ENCODE measurements at places on chromosomes 5 and 9.

- no peak for DNase-seq
These were observed 65.8 kb downstream of the C5orf15 start for GRCh38 chr5:133902511-133903118.

DNA sequence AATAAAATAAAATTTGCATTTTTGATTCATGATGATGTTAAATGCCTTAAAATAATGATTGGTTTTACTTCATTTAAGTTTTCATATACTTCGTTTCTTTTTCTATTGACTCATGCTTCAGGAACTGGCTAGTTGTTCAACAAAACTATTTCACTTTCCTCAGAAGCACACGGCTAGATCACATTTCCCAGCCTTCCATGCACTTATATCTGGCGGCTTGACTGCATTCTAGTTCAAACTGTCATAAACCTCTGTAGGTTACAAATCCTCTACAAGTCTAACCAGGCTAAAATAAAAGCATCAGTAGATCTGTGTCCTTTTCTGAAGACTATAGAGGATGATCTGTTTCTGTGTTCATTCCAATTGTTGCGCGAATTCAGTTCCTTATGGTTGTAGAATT, 46.3 kb upstream of the CNTLN start:
- DNase-seq = no peak

DNA sequence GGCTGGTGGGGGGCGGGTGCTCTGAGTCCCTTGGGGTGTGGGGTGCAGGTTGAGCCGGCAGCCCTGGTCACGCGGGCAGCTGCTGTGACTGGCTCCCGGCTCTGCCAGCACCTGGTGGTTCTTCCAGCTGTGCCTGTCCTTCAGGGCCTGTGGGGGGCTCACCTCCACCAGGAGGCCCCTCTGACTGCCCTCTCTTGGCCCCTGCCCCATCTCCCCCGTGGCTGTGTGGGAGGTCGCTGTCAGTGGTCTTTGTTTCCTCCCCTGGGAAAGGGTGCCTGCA, 3.3 kb downstream of the RXRA start:
- no peak for DNase-seq

GRCh38 chr5:78547731-78548615, 100.6 kb downstream of the LHFPL2 start:
- no peak for DNase-seq

DNA sequence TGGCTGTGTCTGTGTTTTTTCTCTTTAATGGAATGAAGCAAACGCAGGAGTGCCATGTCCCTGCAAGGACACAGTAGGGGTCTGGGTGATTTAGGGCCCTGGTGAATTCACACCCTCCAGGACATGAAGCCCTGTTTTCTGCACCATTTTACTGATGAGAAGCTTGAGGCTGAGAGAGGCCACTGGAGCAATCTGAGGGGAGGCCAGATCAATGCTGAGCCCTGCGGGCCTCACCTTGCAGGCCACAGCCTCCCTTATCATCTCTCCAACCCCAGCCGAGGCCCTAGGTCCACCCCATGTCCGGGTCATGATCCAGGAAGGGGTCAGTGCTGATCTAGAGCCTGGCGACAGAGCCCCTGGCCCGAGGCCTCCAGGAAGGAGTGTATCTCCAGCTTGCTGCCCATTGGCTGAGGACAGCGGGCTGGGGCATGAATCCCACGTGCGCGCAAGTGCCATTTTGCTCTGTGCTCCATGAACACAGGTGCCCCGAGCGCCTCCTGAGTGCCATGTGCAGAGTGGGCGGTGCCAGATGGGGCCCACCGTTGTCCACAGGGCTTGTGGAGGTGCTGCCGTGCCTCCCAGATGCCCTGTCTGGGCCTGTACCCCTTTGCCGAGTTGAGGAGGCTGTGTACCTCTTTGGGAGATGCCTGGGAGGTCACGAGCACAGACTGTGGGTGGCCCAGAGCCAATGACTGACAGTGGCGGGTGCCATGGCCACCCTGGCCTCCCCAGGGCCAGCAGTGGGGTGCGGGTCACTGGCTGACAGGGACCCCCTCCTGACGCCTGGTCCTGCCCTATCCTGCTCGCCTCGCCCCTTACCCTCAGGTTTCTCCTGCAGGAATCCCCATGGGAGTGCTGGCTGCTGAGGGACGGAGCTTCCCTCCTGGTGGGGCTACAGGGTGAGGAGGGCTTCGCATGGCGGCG, 32.3 kb upstream of the LPCAT1 start:
- DNase-seq = no peak

GRCh38 chr9:98944057-98944733, 488 bp downstream of the COL15A1 start:
- no peak for DNase-seq

GRCh38 chr5:473551-474192, 30.7 kb downstream of the EXOC3 start:
- peak; percentile 32 for DNase-seq

DNA sequence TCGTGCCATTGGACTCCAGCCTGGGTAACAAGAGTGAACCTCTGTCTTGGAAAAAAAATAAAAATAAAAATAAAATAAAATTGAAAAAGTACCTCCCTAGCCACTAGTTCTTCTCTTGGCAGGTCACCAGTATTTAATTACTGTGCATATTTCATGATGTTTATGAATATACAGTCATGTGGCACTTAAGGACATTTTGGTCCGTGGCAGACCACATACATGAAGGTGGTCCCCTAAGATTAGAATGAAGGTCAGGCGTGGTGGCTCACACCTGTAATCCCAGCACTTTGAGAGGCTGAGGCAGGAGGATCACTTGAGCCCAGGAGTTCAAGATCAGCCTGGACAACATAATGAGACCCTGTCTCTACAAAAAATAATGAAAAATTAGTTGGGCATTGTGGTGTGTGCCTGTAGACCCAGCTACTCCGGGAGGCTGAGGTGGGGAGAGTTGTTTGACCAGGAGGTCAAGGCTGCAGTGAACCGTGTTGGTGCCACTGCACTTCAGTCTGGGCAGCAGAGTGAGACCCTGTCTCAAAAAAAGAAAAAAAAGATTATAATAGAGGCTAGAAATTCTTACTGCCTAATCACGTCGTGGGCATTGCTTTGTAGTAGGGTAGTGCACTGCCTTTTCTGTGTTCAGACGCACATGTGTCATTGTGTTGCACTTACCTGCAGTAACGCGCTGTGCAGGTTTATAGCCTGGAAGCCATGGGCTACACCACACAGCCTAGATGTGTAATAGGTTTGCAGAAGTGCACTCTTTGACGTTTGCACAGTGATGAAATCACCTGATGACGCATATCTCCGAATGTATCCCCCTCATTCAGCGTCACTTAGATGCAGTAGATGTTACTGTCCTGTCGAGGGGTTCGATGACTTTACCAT, 12.8 kb downstream of the EHMT1 start:
- no peak for DNase-seq

DNA sequence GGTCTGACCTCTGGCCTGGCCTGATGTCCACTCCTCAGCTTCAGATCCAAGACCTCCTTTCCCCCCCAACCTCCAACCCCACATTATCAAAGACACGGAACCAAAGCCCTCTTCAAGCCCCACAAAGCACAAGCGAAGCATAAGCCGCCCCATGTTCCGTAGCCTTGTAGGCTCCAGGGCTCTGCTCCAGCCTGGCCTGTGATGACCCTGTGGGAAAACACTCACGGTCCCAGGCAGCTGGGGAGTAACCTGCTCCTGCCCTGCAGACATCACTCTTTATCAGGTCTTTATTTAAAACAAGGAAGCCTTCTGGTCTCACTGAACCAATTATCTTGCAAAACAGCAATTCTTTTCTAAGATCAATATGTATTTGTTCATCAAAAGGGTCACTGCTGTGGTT, 15.4 kb upstream of the WNK2 start:
- no peak for DNase-seq

DNA sequence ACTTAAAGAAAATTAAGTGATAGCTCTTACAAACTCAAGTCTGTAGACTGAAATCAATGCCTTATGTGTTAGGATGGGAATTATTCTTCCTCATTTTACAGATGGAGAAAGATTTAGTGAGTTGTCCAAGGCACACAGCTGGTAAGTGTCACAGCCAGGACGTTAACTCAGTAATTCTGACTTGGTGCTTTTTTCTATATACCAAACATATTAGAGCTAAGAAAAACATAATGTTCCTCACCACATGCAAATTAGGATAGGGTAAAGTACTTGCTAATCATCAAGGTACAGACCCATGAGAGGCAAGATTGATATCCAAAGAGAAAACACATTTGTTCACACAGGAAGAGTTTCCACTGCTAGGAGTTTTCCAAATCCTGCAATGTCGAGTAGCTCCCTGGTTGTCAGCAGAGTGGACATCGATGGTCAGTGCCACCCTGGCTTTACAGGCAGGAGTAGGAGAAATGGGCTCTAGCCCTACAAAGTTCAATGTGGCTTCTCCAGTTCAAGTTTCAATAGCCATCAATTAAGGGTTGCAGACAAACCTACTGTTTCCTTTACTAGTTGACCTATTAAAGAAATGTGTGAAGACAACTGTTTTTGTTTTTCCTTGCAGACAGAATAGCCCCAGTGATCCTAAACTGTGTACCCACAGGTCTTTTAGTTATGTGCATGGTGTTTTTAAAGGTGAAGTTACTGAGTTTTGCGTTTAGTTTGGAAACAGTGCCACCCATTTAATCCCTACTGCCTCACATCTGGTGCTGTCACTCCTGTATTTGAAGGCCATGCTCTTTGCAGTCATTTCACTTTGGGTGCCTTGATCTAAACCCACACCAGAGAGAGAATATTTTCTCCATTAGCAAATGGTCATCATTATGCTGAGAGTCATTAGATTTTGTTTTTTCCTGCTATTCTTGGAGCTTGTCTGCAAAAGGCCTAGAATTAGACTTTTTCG, 460.8 kb upstream of the SMARCA2 start:
- DNase-seq = no peak
